ENCODE measurements at places on chromosomes 2 and 18. TPM values are rescaled to one million over a fixed set of nuclear protein-coding genes. Genes with fewer than 3 reads are reported as not detected.

- no peak for DNase-seq
Measured at GRCh38 chr2:101864426-101864825, 127.3 kb upstream of the IL1R2 start.

DNA sequence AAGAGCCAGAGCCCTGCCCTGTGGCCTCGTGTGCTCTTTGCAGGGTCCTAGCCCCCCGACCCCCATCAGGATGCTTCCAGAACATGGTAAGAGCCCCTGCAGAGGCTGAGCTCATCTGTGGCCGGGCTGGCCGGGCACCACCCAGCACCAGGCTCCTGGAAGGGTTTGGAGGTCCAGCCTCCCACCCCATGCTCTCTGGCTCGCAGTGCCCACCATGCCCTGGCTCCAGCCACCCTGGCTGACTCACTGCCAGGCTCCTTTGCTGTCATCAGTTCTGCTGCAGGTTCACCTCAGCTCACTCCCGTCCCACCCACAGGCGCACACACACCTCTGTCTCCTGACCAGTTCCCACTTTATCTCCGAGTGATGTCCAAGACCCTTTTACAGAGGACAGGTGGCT lies 37.5 kb downstream of the EIF4E2 start:
- no peak for DNase-seq

- no peak for DNase-seq
Measured at GRCh38 chr18:26471027-26471426, 77.3 kb downstream of the KCTD1 start.

GRCh38 chr2:66794551-66794950 lies 359.6 kb downstream of the MEIS1 start:
- no peak for DNase-seq

DNA sequence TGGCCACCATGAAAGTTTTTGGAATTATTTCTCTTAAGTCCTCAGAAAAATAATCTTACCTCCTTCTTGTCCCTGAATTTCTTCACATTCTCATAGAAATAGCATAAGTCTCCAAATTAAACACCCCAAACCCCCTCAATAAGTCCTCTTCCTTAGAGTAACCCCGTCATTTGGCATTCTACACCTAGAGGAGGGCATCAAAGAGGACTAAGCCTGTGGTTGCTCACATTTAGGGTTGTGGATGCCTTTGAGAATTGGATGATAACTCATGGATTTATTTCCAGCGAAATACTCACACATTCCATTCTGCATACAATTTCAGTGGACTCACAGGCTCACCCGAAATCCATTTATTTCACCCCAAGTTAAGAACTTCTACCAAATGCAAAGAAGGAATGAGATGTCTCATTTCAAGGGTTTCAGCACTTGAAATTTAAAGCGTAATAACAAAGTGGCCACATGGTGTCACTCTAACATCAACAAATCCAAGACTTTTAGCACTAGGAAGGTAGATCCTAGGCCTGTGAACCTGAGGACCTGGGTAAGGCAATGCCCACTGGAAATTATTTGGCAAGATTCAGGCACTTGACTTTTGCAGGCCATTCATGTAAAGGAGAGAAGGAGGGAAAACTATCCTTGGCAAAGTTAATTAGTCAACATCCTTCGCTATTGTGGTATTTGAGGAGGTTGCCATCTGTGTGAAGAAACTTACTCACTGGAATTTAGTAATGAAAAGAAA lies 24.6 kb downstream of the DYTN start:
- no peak for DNase-seq

GRCh38 chr2:236858661-236859060 lies 227.0 kb upstream of the COPS8 start:
- no peak for DNase-seq

DNA sequence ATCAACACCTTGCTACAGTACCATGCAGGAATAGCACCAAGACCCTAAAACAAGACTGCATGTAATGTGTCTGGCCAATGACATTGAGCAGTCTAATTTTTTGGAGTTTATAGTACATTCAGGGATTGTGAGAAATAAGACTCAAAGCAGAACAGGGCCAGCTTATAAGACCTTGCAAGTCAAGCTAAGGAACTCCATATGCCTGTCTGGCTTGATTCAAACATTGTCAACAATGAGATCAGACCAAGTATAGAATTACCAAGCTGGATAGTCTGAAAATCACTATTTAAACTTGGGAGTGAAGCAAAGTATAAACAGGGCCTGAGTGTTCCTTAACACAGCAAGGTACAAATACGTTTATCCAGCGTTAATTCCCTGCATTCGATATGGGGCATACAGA lies 370.9 kb downstream of the CNTNAP5 start:
- DNase-seq: no peak

GRCh38 chr18:22387364-22387763 lies 30.4 kb downstream of the CTAGE1 start:
- DNase-seq: no peak

- peak; percentile 50 for DNase-seq
Measured at GRCh38 chr2:23545811-23546210, 160.8 kb downstream of the KLHL29 start.

- no peak for DNase-seq
Measured at GRCh38 chr2:152499896-152500735, 165.1 kb downstream of the FMNL2 start.

- DNase-seq: no peak
Measured at GRCh38 chr18:50034029-50034428, 160.9 kb downstream of the MYO5B start.

DNA sequence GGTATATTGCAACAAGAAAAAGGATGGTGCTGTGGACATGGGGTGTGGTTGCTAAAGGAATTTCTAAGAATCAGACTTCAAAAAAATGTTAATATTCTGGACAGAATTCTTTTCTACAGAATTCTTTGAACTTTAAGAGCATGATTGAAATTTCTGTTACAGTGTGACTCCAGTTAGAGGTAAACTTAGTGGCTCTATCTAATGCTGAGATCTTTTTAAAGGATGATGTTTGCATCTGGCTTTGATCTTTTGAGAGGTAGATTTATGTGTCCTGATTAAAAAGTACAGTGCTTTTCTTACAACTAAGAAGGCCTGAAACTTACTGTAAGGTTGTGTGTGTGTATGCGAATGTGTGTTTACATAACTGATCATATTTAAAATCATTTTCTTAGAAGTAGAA lies 25.4 kb downstream of the NCK2 start:
- DNase-seq: no peak

DNA sequence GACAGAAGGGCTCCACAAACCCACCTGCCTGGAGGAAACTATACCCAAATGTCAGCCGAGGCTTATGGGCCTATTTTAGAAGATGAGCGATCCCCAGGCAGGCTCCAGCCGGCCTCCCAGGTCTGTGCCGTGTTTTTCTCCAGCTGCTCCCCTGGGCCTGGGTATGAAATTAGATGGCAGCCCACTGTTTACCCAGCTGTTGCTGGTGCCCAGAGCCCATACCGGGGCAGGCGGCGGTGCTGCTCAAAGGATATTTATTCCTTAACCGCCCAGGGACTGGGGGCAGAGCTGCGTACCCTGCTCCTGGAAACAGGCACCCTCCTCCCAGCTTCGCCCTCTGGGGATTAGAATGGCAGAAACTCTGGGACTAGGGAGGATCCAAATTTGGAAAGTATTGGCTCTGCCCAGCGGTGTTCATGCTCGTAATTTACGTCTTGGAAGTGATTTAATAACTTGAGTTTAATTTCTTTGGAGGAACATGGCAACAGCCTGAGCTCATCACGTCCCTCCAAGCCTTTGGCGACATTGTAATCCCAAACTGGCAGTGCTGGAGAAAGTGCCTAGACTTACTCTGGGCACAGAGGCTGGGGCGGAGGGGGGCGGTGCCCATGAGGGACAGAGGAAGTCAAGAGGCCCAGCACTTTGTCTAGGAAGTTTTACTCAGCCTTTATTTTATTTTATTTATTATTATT lies 199.2 kb downstream of the KLHL29 start:
- DNase-seq: no peak

Gene ADAM23
- total RNA-seq: 16.4 TPM

Gene OSR1
- total RNA-seq: 0.42 TPM

Gene MC5R
- total RNA-seq: not detected

Gene HOXD12
- not detected for total RNA-seq
